ENCODE measurements at places on chromosomes 2 and 18. TPM values are rescaled to one million over a fixed set of nuclear protein-coding genes. Genes with fewer than 3 reads are reported as not detected.

ZNF804A gene
- total RNA-seq = 0.08 TPM

DNA sequence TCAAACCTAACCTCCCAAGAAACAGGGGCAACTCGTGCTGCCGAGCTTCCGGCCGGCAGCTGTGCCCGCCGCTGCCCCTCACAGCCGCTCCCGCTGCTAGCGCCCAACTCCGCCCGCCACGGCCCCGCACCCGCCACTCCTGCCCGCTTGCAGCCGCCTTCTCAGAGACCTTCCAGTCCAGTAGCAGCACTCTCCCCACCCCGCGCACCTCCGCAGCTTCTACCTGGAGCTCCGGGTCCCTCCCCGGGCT lies 722 bp upstream of the C2orf15 start:
- no peak for DNase-seq

TEKT4 gene
- total RNA-seq = not detected

GRCh38 chr2:238997137-238997390 lies 149.2 kb downstream of the TWIST2 start:
- no peak for DNase-seq

TMEM198 gene
- total RNA-seq = 1.1 TPM

- DNase-seq = no peak
These were observed 51.8 kb upstream of the RAB6C start for GRCh38 chr2:129927696-129928095.

- no peak for DNase-seq
These were observed 126.9 kb upstream of the CTAGE1 start for GRCh38 chr18:22544626-22545025.

MYO1B gene
- 3.9 TPM for total RNA-seq

- DNase-seq = no peak
These were observed 191.6 kb upstream of the ID2 start for GRCh38 chr2:8490166-8490721.

DNA sequence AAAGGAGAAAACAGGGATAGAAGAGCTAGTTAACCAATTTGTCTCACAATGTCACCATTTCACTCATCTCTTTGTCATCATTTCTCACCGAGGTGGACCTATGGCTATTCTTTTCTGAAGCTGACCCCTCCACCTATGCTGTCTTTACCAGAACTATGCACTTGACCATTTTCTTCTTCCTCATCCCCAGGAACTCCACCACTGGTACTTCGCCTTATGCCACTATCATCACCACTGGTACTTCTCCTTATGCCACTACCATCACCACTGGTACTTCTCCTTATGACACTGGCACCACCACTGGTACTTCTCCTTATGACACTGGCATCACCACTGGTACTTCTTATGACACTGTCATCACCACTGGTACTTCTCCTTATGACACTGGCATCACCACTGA lies 745.8 kb upstream of the CHAC2 start:
- DNase-seq = no peak

GRCh38 chr18:72391951-72392350 lies 152.2 kb downstream of the CBLN2 start:
- no peak for DNase-seq

DNA sequence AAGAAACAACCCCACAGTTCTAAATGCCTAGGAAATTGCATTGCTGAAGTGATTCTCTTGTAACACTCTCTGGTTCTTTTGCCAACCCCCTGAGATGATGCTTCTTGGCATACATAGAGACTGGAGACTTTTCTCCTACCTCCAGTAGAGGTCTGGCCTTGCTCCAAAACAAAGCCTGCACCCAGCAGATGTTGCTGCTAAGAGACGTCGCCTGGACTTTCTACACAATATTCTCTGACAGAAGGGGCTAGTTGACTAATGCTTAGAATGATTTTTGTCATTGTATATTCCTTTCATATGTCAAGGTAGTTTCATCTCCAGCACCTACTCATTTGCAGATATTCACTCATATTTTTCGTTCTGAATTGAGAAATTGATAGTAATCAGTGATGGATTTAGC lies 24.6 kb downstream of the SOWAHC start:
- DNase-seq = no peak

VAMP5 gene
- total RNA-seq = 66.7 TPM

DNA sequence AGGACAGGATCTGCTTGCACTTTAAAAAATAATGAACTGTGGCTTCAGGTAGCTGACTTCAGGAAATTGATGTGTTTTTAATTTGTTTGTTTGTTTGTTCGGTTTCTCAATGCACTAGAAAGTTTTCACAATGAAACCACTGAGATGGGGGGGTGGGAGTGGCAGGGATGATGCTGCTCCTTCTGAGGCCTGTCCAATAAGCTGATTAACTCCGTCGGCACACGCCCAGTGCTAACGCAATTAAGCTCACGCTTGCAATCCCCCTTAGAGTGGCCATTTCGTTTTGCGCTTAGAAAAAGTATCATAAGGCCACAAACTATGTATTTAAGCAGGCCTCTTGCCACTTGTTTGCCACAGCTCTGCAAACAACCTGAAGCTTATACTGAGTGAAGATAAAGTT lies 12.5 kb upstream of the GPR39 start:
- no peak for DNase-seq

GRCh38 chr2:103169861-103170260 lies 408.0 kb downstream of the TMEM182 start:
- DNase-seq = no peak

GRCh38 chr2:75100801-75101151 lies 98.5 kb downstream of the TACR1 start:
- DNase-seq = no peak

GRCh38 chr2:217743407-217743806 lies 259.4 kb downstream of the TNS1 start:
- DNase-seq = no peak

- no peak for DNase-seq
These were observed 204.5 kb upstream of the CXCR4 start for GRCh38 chr2:136322428-136322827.

DNA sequence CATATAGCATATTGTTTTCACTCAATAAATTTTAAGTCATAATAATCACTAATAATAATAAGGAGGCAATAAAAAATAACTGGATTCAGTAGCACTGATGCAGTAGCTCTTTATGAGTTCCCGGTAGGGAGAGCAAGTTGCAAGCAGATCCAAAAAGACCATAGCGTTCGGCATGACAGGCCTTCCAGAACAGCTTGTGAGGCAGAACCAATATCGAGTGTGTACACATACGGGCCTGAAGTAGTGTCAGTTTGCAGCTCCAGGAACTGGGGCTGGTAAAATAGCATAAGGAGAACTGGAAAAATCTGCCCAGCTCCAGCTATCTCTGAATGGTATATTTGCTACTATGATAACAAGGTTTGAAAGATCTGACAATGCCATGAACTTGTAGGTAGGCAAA lies 1607.8 kb upstream of the PIK3C3 start:
- DNase-seq = no peak

ARHGEF4 gene
- total RNA-seq = 5.4 TPM

AQP12B gene
- total RNA-seq = not detected

DNA sequence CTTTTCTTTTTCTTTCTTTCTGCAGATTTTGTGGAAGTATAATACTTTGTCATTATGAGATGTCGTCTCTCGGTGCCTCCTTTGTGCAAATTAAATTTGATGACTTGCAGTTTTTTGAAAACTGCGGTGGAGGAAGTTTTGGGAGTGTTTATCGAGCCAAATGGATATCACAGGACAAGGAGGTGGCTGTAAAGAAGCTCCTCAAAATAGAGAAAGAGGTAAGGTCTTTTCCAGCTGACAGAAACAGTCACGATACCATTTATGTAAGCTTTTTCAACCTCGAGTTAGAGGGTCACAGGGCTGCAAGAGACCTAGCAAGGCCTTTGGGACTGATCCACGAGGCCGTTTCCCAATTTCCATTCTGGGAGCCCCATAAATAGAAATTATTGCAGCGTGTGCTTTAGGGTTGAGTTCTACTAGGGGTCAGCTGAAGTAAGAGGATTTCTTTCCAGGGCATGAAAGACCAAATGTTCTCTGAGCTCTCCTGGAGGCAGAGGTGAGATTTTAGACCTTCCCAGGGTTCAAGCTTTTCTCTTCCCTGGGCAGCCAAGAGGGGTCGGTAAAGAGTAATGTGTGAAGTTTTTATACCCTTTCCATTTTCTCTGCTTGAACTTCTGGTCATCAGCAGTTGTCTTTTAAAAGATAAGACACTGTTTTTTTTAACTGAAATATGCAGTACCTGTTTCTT lies 15.5 kb downstream of the MAP3K20 start:
- no peak for DNase-seq

DSC3 gene
- total RNA-seq = not detected

TDRD15 gene
- total RNA-seq = 0.06 TPM

CCDC102B gene
- 3.9 TPM for total RNA-seq
